Choroid plexus epithelial cell (primary cell): ENCODE measurements at places on chromosomes 7 and 10.

GRCh38 chr7:73741600-73741999 lies 3.0 kb upstream of the ABHD11 start:
- DNase-seq, result no peak

DNA sequence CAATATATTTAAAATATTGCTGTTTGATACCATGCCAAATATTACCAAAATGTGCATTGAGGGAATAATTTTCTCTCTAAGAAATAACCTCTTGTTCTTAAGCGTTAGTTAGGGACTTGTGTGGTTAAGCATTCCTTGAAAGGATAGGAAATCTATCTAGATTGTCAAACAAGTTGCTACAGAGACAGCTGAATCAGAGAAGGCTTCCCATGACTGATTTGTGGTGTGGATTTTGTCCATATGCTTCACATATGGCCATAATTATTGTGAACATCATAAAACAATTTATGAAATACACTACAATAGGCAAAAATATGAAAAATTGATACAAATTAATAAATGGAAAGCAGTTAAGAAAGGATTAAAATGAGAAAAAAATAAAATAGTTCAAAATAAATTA lies 96.3 kb downstream of the GNAT3 start:
- DNase-seq, result peak; percentile 19

- DNase-seq, result no peak
These were observed 498.4 kb upstream of the LRRN3 start for GRCh38 chr7:110592557-110592956.

DNA sequence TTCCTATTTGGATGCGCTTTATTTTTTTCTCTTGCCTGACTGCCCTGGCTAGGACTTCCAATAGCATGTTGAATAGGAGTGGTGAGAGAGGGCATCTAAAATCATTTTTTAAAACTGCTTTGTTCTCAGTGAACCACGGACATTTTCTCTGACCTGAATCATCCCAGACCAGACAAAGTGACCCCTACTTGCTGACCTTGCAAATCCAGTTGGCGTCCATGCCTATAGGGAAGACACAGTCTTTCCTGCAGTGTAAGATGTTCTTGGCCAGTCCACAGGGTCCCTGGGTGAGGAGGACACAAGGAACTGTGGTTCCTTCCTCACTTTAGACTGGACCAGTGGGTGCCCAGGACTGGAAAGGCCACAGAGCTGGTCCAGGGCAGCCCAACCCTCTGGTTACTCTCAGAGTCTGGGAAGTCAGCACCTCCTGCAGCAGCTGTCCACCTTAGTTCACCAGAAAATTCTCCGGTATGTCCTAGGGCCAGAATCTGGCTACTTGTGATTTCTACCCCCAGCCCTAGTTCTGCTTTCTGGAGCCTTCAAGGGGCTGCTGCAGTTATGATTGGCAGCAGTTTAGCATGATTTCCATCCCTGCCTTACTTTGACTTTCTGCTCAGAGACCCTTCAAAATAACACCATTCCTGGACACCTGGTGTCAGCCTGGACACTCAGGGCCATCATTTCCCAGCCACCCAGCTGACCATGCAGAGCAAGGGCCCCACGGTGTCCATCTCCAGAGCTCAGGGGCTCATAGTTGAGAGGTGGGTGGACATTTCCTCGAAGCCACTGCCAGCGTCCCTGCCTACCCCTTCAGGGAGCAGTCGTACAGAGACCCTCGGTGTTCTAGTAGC lies 19.3 kb downstream of the VIPR2 start:
- DNase-seq, result no peak

GRCh38 chr7:14871880-14872279 lies 30.7 kb downstream of the DGKB start:
- DNase-seq, result no peak

DNA sequence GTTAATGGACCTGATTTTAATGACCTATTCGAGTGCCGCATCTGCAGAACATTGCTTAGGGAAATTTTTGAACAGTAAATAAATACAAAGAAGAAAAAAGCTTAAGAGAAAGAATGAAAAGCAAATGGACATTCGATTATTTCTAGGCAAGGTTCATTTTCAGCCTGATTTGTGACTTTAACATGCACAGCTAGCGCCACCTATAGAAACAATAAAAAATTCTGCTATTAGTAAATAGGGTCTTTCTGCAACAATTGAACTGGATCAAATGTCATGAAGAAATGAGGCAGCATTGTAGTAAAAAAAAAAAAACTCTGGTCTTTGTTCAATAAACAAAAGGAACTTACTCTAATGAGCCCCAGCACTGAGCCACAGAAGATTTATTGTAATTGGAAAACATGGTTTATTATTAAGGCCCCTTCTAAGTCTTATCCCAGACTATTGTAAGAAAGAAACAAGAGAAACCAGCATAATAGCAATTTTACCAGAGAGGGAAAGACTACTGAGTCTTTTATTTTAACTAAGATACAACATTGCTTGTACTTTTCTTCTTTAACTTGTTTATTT lies 41.4 kb upstream of the GHITM start:
- peak; percentile 44 for DNase-seq

DNA sequence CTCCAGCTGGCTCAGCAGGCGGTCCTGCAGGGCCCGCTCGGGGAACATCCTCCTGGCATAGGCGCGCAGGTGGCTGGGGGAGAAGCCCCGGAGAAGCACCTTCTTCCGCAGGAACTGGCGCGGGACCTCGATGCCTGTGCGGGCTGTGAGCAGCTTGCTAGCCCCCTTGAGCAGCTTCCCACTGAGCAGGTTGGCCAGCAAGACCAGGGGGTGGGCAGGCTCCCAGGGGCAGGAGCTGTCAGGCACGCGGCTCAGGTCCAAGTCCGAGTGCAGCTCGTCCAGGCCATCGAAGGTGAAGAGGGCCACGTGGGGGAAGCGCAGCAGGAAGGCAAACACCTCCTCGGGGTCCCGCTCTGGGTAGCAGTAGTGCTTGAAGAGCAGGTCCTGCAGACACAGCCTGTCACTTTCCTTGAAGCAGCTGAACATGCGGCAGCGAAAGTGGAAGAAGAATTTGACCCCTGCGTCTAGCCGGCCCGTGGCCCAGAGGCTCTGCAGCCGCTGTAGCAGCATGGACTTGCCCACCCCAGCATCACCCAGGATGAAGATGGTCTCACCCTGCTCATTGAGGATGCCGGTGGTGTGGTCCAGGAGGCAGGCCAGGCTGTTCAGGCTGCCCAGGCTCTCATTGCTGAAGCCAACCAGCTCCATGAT lies 26.2 kb downstream of the NOD1 start:
- no peak for DNase-seq

DNA sequence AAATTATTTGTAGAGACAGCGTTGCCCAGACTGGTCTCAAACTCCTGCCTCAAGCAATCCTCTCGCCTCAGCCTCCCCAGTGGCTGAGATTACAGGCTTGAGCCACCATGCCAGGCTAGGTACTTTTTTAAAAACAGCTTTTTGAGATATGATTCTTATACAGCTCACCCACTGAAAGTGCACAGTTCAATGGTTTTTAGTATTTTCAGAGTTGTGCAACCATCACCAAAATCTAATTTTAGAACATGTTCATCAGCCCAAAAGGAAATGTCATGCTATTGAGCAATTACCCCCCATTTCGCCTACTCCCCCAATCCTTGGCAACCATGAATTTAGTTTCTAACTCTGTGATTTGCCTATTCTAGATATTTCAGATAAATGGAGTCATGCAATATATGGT lies 73.7 kb downstream of the EVX1 start:
- no peak for DNase-seq

- no peak for DNase-seq
These were observed 112.8 kb downstream of the PRLHR start for GRCh38 chr10:118482393-118483331.

DNA sequence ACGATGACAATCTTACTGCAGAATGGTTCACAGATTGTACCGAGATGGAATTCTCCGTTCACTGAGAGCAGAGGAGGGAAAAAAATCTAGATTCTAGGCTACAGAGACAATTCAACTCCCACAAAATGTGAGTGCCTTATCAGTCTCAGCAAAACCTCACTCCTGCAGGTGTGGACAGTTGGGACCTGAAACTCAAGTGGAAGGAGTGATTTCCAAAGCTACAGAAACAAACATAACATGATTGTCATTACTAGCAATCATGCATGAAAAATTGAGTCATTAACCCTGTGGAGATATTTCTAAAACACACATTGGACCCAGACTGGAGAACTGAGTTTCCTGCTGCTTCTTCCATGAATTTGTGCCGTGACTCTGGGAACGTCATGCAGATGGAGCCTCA lies 70.3 kb downstream of the CALML3 start:
- DNase-seq, result no peak

DNA sequence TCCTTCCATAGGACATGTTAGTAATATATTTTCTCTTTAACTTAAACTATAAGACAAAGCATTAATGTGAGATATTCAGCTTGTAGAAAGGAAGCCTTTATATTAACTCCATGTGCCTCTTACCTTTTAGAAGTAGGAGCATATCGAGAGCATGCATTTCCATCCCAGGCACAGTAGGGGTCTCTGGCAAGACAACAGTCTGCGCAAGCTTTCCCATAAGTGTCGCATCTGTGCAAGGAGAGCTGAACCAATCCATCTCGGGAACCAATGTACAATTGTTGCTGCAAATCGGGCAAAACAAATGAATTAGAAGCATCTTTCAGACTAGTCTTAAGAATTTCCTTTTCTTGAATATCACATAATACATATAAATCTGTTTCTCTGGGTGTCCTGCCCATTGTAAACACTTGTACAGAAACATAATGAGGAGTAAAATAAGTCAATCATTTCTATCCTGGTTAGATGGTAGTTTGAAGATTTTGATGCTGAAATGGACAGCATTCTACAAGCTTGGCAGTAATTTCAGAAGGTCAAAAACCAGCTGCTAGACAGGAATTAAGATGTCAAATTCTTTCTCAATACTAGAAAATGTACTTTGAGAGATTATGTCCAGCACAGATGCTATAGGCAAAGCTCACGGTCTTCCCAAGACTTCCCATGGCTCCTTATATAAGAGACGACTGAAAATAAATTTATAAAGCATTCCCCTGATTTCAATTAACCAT lies 171.8 kb downstream of the SEMA3D start:
- peak; percentile 54 for DNase-seq

DNA sequence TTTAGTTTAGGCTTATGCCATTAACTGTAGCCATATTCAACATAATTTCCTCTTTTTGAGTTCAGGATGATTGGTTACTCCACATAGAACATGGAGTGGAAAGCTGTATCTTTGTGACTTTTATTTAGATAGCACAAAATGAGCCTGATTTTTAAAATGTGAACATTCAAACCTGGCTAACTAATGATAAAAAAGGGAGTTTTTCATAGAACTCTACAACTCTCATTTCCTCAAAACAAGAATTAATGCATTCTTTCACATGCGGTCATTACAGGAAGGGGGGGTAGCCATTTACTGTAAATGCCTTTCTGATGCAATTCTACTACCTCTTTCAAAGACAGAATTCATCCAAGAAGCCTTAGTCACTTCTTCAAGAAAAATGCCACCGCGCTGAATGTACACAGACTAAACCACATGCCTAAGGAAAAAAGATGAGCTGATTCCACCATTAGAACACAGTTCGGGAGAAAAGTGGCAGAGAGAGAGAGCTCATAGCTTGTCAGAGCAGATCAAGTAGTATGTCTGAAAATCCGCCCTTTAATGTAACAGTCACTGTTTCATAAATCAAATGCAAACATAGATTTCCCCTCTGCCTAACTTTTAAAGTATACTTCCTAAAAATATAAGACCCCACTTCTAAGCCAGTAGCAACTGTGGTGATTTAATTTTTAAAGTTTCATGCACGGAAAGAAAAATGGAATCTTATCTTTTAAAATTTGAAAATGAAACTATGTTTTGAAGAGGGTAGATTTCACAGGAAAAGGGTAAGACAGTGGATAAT lies 226.4 kb upstream of the KLF14 start:
- peak; percentile 98 for DNase-seq

DNA sequence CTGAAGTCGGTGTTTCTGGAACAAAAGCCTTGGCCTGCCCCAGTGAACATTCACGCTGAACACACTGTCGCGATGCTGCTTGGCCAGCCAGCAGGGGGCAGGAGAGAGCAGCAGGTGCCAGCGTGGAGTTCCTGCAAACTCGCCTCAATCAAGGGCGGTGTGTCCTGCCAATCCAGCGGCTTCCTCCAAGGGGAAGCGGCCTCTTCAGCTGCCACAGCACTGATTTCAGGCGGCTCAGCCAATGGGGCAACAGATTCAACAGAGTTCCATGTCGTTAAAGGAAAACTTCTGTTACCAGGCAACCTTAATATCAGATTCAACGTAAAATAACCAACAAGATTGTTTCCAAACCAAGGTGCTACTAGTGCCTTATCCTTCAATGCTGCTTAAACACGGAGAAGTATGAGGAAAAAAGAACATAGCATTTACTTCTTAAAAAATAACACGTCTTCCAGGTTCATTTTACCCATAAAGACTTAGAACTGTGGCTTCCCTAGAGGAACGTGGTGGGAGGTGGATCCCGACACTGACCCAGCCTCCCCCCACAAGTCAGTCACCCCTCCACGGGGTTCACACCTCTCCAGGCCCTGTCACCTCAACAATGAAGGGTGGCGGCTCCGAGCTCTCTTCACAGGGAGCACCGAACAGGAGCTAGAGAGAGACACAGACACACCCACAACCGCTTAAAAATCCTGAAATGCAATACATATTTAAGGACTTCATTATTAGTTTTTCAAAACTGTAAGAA lies 178.2 kb downstream of the DIP2C start:
- peak; percentile 96 for DNase-seq

GRCh38 chr10:128053356-128053755 lies 72.9 kb downstream of the MKI67 start:
- no peak for DNase-seq

DNA sequence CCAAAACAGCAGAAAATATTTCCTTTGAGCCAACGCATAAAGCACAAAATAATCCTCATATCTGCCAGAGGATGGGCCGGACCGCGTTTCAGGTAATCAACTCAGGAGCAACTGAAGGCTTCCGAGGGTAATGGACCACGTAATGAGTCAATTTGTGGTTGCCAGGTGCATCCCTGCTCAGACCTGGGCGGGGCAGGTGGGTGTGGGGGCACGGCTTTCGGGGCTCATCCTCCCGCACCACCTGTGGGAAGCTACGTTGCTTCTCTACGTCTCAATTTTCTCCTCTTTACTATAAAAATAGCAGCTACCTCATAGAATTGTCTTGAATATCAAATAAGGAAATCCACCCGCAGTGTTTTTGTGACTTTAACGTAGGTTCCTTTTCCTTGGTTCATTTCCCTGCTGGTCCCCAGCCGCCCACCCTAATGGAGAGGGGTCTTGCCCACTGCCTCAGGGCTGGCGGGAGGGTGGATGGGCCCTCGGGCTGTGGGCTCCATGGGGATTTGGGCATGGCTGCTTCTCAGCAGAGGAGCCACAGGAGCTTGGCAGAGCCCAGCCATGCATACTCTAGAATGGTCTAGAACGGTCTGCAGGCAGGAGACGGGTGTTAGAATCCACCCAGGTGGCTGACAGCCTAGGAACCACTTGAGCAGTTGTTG lies 324.7 kb downstream of the ADARB2 start:
- no peak for DNase-seq
